Stimulated activated CD4-positive, alpha-beta T cell treated with anti-CD3 and anti-CD28 coated beads, Interleukin-15, amount 100 ng/mL, for 48 hours (primary cell): ENCODE measurements at places on chromosomes 1 and 21.

DNA sequence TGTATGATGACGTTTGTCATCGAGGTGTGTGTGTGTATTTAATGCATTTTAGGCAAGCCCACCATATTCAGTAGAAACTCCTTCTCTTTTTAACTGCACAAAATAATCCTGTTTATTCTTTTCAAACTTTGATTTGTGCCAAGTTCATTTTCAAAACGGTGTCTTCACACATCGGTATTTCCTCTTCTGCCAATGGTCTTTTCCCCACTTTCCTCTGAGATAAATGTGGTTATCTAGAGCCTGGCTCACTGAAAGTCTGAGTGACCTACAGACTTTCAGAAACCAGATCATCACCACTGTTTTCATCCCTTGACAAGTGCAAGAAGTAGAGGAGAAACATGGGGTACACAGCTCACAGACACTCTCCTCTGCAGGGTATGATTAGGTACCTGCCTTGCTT lies 69.4 kb downstream of the GPATCH2 start:
- no peak for DNase-seq

DNA sequence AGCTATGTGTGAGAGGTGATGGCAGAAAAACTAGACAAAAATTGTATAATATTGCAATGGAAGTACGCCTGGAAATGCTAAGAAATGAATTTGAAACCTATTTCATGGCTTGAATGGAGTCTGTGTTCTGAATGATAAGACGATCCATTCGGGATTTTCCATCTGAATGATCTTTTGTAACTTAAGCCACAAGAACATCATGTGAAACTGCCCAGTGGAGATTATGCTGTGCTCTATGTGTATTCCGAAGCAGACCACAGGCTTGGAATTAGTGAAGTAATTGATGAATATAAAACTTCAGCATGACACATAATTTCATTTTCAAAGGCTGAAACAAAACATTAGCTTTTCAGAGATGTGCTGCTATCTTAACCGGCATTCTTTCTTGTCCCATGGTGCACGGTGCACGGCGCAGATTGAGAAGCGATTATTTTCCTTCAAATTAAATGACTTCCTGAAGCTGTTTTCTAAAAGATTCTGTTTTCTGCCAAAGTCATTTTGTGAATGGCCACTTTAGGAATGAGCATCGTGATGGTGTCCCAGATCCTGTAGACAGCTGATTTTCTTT lies 652.9 kb downstream of the PLA2G4A start:
- DNase-seq = no peak

DNA sequence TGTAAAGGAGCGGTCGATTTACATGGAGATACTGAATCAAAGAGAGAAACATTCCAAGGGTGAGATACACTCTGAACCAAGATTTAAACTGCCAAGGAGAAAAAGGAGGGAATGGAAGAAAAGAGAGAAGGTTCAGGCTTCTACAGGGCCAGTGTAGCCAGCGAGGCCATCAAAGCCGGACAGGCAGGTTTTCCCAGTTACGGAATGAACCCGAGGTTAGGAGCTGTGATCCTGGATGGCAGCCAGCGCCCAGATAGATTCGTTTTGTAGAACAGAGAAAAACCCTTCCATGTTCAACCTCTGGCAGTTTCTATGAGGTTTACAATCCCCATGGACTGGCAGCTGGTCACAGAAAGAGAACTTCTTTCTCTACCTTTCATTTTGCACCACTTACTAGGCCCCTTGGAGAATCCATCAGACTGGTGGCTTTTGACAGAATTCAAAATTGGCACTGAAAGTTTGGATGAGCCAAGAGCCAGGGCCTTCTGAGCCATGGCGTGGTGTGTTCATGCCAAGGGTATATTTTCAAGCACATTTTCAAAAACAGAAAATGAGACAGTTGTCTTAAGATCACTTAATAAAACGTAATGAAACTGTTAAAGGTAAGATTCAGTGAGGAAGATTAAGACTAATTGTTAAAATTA lies 171.5 kb downstream of the RUNX1 start:
- DNase-seq = no peak

DNA sequence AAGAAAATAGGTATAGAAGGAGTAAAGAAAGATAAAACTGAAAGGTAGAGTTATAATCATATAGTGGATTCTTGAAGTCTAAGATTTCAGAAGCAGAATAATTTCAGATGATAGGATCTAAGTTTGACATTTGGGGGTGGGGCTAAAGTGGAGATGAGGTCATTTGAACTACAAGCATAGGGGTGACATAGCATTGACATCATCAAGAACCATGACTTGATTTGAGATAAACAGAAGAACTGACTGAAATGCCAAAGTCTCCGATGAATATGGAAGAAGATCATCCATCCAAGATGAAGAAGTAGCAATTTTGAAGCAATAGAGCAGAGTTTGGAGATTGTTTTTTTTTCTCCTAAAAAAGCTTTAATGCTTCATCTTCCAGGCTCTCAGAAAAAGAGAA lies 122.3 kb downstream of the MACF1 start:
- DNase-seq = no peak

DNA sequence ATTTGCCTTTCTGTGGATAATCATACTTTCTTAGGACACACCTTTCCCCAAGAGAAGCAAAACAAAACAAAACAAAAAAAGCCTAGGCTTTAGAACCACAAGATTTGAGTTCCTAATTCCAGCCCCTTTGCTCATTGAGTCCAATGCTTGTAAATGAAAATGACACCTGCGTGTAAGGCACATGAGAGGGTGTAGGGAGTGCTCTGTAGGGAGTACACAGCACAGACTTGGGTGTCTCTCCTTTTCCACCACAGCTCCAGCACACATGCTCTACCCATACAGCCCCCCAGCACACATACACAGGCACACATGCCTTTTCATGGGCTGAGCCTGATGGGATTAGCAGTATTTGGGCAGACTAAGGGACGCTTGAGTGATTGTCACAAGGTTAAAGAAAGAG lies 9.2 kb upstream of the NGF start:
- DNase-seq = no peak

GRCh38 chr1:210796421-210796820 lies 337.5 kb downstream of the KCNH1 start:
- DNase-seq = no peak

GRCh38 chr1:199410462-199410861 lies 617.0 kb upstream of the NR5A2 start:
- no peak for DNase-seq

DNA sequence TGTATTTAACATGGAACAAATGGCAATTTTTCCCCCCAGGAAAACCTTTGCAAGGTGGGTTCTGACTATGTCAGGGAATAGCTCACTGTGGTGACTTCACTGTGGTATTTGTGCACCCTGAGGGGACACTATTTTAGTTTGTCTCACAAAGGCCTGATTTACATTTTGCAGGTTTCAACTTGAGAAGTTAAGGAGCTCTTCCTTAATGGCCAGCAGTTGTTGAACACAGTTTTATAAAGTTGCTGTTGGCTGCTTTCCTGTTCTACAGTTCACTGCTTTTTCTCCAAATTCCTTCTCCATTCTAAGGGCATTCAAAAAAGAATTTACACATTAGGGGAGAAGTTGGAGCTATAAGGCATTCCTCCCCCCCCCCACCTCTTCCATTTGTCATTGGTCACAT lies 4.6 kb downstream of the LAMC1 start:
- DNase-seq = no peak

DNA sequence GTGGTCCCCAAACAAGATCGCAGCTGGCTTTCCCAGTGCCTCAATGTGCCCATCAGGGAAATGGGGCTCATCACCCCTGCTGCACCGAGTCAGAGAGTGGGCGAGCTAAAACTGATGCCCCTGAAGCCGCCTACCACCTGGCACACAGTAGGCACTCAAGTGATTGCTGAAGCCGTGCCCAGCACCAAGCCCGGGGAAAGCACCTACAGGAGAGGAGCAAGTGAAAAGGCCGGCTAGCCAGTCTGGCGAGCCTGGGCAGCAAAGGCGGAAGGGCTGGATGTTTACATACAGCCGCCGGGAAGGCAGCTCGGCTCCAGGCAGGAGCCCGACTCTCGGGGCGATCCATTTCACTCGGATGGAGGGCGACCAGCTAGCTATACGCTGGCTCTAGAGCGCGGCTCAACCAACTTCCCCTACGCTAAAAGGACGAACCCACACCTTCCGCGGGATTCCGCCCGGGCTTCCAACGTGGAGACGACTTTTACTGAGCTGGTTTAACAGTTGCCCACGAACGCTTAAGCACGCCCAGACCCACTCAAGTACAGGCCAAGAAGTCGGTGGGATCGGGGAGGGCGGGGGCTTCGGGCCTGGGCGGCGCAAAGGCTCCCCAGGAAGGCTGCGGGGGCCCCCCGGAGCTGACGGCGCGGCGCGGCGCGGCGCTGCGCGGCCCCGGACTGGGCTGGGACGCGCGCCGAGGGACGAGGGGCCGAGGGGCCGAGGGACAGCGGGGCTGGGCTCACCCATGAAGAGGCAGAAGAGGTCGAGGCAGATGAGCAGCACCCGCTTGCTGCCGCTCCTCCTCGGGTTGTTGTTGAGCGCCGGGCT lies 1.0 kb downstream of the PLPP3 start:
- no peak for DNase-seq

- DNase-seq = no peak
Observed at GRCh38 chr1:119790451-119791198, 20.6 kb downstream of the REG4 start.

- DNase-seq = no peak
Observed at GRCh38 chr1:74399249-74399648, 113.2 kb downstream of the LRRC53 start.

DNA sequence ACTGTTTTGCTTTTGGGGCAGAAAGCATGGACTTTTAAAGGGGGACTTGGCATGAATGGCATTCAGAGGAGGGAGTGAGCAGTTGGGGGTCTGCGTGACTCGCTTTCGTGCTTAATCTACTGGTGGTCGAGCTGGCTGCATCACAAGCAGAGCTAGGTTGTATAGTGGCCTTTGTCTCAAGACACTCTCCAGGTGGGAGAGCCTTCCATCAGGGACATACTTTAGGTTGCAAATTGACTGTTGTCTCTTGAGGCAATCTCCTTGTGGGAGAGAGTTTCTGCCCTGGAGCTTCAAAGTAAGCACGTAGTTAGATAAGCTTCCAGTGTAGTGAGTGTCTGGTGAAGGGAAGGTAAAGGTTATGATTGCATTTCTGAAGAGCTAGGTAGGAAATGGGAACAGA lies 93.9 kb downstream of the C1orf21 start:
- DNase-seq = no peak

DNA sequence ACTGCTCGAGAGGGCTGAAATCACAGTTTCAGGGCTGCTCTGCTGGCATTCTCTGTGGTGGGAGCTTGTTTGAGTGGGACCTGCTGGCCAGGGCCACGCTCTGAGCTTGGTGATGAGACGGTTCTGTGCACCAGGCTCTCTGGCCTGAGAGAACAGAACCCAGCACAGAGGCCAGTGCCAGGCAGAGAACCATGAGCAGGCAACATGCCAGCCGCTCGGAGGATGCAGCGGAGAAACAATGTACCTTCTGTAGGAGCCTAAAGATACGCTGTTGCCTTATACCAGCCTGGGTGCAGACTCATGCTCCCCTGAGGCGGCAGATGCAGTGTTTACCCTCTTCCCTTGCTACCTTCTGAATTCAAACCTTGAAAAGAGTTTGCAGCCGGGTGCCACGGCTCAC lies 10.0 kb downstream of the C2CD2 start:
- DNase-seq = no peak

GRCh38 chr1:196078691-196079090 lies 529.5 kb downstream of the KCNT2 start:
- DNase-seq = no peak

DNA sequence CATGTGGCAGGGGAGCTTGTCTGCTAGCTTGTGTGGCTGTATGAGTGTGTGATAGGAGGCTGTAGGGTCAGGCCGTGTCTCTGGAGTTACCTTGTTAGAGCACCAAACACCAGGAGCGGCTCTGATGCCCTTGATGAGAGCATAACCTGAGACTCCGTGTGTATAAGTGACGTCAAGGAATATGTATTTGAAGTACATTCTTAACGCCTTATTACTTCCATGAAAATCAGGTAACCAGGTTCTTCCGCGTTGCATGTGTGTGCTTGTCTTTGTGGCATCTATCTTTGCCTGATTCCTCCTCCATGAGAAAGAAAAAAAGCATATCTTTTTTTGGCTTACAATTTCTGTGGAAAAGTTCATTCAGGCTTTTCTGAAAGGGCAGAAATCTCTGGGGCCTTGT lies 4.6 kb downstream of the OLFML3 start:
- DNase-seq = no peak

DNA sequence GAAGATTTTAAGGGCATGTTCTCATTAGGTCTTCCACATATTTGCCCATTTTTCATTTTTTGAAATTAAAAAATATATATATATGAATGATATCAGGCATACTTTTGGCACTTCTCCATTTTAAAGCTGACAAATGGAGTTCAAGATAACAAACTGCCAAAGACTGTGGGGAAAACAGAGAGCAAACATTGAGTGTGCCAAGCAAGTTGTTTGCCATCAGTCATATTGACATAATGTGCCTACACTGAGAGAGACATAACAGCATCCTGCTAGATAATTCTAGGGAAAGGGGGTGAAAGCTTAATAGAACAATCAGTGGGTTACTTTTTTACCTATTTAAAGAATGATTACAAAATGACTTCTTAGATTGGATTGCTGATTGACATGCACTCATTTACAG lies 529.4 kb upstream of the CXADR start:
- DNase-seq = no peak

DNA sequence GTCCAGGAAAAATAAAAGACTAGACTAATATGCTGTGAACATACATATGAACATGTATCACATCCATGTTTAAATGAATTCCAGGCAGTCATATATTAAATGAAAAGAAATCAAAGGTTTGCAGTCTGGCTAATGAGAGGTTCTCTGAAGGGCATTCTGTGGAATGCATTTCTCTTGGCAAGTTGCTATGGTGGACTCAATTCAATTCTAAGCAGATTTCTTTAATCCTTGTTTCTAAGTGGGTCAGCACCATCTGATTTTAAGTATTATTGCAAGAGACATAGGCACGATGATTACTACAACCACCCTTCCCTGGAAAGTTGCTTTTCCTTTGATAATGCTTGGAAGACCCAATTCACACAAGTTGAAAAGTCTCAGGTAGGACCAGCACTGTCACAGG lies 23.9 kb upstream of the ABCA4 start:
- no peak for DNase-seq

- DNase-seq = no peak
Observed at GRCh38 chr21:34365809-34366208, 2.0 kb downstream of the KCNE2 start.

DNA sequence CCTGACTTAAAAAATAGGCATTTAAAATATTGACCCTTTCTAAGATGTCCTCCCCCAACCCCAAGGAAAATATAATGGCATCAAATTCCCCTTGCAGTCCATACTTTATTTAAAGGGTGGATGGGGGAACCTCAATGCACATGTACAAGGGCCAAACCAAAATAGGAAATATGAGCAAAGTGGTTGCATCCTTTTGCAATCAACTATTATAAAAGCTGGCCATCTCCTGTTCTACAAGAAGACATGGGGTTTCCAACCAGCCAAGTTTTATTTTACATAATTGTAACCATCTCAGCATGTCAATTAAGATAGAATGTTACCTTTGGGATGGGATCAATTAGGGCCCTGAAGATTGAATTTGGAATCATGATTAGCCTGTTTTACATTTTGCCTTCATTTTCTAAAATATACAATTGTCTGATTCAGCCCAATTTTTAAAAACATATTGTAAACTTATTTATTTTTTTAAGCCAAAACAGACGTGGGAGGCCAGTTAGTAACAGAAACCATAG lies 146.7 kb upstream of the NFIA start:
- no peak for DNase-seq
